Activated CD4-positive, alpha-beta T cell treated with anti-CD3 and anti-CD28 coated beads for 1 hour (primary cell): ENCODE measurements at places on chromosomes 3 and 15.

DNA sequence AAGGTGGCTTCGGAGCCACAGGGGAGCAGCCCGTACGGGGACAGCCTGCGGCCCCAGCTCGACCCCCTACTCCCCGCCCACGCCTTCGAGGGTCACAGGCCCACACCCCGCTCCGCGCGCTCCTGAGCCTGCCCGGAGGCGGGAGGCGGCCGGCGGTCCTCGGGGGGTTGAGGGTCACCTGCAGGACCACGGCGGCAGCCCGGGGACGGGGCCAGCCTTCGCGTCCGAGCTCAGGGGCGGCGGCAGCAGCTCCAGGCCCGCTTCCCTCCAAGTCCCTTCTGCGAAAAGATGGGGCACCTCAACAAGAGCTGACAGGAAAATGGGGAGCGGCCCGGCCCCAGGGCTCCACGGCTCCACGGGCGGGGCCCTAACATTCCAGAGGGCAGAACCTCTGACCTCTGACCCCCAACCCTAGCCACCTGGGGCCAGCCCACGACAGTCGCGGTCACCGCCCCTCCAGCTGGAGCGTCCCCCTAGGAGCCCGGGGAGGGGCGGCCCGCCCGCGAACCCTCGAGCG lies 428 bp downstream of the LYSMD4 start:
- no peak for DNase-seq

DNA sequence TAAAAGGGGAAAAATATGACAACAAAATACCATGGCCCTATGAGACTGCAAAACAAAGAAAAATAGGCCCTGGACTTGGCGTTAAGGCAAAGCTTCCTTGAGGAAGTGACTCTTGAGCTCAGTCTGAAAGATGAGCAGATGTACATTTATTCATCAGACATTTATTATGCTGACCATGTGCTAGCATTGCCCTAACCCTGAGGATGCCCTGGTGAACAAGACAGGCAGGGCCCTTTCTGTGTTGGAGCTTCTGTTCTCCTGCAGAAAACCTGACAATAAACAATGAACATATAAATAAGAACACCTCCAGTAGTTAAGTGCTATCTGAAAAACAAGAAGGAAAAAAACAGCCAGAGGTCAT lies 12.4 kb downstream of the TF start:
- no peak for DNase-seq

DNA sequence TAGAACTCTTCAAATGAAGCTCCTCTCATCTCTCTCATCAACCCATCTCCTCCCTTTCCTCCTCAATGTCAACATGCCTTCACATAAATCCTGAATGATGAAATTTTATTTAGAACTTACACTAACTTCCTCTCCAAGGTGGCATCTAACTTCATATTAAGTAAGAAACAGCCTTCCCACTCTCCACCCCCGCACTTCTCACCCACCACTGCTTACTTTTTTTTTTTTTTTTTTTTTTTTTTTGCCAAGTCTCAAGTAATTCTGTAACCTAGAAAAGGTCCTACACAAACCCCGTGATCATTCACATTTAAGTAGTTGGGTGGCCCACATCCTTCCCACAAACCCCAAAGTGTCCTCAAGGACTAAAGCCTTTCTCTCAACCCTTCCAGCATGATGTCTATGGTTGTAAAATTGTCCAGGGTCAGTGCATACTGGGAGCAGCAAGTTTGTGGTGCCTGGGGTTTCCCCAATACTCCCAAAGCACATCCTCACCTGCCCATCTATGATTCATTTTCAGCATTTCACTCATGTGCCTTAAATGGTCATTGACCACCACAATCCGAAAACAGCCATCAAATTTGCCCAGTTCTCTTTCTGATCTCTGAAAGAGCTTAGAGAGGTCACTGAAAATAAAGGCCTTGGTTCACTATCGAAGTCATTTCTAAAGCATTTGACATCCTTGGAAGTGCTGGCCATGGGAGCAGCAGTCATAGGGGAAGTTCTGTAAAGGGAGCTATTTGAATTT lies 47.2 kb downstream of the CD86 start:
- no peak for DNase-seq

DNA sequence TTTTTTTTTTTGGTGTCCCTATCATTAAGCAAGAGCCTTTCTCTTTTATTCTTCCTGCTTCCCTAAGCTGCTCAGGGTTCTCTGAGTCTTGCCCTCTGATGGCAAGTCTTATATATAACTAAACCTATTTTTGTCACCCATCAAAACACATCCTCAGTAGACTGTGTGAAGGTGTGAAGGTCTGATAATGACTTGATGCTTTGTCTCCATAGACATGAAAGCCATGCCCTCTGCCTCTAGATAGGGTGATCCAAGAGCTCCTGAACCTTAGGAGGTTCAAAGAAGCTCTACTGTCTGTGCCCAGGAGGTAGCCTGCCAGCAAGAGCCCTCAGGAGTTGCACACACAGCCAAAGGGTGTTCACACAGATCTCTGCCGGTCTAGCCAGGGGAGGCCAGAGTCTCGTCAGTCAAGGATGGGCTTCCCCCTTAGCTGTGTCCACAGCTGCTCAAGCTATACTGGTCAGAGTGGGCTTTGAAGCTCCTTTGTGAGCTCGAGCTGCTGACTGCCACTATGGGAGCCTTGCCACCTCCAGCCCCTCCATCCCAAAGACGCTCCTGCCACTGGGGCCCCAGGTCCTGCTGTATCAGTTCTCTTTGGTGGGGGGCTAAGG lies 13.1 kb upstream of the SNX22 start:
- DNase-seq: no peak

- no peak for DNase-seq
Observed at GRCh38 chr3:72306800-72307341, 521.9 kb upstream of the PROK2 start.

DNA sequence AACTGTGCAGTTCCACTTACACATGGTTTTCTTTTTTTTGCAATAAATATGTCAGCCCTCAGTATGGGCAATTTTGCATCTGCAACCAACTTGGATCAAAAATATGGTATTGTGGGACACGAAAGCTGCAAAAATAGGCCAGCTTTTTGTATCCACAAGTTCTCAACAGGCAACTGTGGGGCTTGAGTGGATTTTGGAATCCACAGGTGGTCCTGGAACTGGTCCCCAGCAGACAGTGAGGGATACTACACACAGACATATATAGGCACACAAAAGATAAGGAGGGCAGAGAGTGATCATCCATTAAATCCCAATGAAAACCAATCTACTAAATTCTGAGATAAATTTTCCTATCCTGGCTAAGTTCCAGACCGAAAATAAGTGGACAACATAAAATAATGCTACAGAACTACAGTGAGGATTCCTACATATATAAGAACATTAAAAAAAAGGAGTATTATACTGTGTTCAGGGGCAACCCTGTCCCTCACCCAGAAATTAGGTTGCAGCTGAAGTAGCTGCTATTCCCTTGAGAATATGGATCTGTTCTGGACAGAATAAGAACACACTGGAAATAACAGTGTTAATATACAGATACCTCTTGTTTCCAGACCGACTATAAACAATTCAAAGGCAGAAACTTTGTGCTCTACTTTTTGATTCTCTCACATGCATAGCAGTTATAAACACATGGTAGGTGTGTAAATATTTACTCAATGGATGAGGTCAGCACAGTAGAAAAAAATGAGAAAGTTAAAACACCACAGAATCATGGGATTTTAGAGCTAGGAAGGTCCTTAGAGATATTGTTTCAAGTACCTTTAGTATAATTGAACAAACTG lies 25.4 kb downstream of the DENND4A start:
- no peak for DNase-seq

- DNase-seq: no peak
Observed at GRCh38 chr3:58161435-58162398, 49.1 kb downstream of the DNASE1L3 start.

DNA sequence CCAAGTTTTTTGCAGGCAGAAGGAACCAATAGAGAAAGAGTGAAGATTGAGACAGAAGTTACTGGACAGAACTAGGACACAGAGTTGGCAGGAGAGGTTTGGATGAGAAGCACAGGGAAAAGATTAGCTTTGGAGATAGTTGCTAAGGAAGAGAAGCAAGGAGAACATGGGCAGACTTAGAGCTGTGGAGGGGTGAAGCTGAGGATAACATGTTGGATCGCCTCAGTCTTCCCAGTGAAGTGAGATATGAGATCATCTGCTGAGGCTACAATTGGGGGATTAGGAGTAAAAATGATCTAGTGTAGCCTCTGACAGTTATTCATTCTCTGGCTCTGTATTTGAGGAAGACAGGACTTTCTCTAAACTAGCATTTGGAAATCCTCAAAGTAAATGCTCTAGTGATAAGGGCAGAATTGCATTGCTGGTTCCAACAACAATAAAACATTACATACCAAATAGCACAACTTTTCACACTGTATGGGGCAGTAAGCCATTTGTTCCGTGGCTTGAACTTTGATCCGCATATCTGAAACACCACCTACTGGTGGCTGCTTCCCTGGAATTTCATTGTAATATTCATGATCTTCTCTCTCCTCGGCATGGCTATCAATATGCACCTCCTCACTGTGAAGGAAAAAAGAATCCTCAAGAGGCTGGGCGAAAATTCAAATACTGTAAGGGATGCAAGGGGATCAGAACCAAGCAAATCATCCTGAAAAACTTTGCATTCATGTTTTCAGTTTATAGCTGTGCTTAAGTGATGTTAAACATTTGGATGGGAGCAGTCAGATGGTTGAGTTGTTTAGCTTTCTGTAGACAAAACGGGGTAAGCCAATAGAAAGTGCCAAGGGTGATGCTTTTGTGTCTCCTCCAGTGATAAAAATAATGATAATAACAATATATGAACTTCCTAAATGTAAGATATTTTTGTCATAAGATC lies 22.2 kb upstream of the EID1 start:
- DNase-seq: no peak

GRCh38 chr3:58606693-58607092 lies 29.5 kb upstream of the FAM107A start:
- DNase-seq: no peak

GRCh38 chr15:74397239-74398068 lies 30.0 kb upstream of the CYP11A1 start:
- no peak for DNase-seq

DNA sequence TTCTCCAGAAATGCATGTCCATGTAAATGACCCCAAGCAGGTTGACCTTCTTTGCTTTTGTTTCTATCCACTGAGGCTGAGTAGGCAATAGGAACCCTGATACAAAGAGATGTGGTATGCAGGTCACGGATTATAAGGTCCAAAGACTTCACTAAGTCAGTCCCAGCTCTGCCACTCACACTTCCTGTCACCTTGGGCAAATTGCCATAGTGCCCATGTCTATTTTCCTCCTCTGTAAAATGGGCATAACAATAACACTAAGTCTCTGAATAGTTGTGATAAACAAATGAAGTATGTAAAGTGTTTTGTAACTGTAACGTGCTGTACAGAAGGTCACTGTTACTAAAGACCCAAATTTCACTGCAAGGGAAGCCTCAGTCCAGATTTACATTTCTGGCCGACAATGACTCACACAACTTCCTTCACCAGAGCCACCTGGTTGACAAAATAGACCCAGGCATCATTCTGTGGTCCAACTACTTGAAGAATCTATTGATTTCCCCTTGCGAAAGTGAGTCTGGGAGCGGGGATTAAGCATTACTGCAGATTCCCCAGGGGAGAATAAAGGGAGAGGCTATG lies 175.4 kb upstream of the LPP start:
- DNase-seq: no peak

- no peak for DNase-seq
Observed at GRCh38 chr3:96994988-96995387, 180.6 kb downstream of the EPHA6 start.

- DNase-seq: no peak
Observed at GRCh38 chr15:68667800-68668625, 89.2 kb downstream of the CORO2B start.
